ENCODE measurements at places on chromosomes 11 and 22. TPM values are rescaled to one million over a fixed set of nuclear protein-coding genes. Genes with fewer than 3 reads are reported as not detected.

Gene PRG3
- not detected for total RNA-seq

Gene BCL2L13
- total RNA-seq: 54.7 TPM

Gene OR52N4
- not detected for total RNA-seq

Gene MMP11
- 13.3 TPM for total RNA-seq

Gene NXPE4
- not detected for total RNA-seq

Gene SAA1
- total RNA-seq: not detected

Gene FOLR1
- total RNA-seq: not detected
